ENCODE measurements at places on chromosomes 7 and 10.

DNA sequence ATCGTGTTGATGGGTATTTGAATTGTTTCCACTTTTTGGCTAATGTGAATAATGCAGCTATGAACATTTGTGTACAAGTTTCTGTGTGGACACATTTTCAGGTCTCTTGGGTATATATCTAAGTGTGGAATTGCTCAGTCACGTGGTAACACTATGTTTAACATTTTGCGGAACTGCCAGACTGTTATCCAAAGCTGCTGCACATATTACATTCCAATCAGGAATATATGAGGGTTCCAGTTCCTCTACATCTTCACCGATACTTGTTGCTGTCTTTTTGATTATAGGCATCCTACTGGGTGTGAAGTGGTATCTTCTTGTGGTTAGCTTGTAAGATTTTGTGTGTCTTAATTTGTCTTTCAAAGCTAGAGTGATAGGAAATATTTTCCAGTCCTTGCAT, 6.8 kb downstream of the PTPN12 start:
- DNase-seq = no peak

GRCh38 chr10:6493521-6494441, 86.3 kb downstream of the PRKCQ start:
- no peak for DNase-seq

GRCh38 chr10:121734589-121735045, 136.4 kb upstream of the FGFR2 start:
- no peak for DNase-seq

GRCh38 chr7:74262639-74263398, 8.6 kb upstream of the RFC2 start:
- DNase-seq = no peak

GRCh38 chr7:130849604-130850003, 115.6 kb upstream of the KLF14 start:
- DNase-seq = no peak

GRCh38 chr10:73043319-73043718, 53.3 kb downstream of the P4HA1 start:
- DNase-seq = no peak

DNA sequence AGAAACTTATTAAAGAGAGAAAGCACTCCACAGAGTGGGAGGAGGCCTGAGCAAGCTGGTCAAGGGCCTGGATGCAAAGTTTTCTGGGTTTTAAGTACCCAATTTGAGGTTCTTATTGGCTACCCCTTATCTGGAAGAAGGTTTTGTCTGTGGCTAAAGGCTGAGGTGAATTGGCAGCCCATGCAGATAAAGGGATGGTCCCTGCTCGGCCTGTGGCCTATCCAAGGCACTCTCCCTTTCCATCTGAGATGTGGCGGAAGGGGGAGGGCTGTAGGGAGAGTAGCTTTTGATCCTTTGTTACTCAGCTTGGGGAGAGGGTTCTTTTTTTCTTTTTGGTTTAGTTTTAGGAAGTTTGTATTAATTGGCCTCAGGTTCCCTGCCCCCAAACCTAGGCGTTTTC, 465.1 kb downstream of the ATRNL1 start:
- no peak for DNase-seq
